Brain microvascular endothelial cell (primary cell): ENCODE measurements at places on chromosomes 13 and 19.
A peak's percentile ranks its signal among the peaks of the same experiment; 100 is the strongest.

GRCh38 chr13:74444864-74445479 is 310.8 kb upstream of the KLF12 start:
- DNase-seq, result peak; percentile 26

DNA sequence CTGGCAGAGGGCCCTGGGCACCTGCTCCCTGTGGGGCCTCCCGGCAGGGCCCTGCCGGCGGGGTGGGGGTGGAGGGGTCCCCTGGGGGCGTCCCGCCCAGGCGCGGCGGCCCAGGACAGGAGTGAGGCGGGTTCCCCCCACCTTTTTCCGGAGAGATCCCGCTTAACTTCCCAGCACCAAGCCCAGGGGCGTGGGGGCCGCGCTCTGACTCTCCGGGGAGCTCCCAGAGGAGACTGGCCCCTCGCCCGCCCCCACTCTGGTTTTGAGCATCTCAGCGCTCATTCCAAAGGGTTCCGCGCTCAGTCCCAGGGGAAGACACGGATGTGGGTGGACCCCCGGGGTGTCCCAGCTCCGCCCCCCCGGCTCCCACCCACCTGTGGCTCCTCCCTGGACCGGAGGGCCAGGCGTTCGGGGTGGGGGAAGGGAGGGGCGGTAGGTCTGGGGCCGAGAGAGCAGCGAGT is 476 bp downstream of the C2CD4C start:
- DNase-seq, result no peak

DNA sequence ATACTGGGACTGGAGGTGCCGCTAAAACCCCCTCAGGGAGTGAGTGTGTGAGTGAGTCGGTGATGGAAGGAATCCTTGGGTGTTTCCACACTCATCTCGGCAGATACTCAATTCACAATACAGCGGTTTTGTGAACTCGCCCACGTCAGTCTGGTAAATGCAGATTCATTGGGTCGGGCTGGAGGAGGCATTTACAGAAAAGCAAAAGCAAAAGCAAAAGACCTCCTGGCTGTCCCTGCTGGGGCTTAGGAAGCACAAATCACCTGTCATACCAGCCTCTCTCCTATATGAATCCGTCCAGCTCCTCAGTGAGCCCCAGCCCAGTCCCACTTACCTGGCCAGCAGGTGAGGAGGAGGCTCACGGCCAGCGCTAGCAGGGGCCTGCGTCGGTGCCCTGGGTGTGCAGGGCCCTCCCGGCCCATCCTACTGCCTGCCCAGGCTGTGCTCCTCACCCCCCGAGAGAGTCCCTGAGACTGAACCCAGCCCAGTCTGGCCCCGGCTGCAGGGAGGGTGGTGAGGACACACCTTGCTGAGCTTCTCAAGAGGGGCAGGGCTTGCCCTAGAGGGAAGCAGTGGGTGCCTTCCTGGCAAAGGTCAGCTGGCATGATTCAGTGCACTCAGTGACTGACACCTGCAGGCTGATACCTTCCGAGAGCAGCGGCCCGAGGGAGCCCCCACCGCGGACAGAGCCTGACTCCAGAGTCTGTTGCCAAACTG is at the start of gene MUC16:
Gene MUC16, minus strand, starts transcription at position 475 of the 717 bp plus-strand sequence.
- no peak for DNase-seq

DNA sequence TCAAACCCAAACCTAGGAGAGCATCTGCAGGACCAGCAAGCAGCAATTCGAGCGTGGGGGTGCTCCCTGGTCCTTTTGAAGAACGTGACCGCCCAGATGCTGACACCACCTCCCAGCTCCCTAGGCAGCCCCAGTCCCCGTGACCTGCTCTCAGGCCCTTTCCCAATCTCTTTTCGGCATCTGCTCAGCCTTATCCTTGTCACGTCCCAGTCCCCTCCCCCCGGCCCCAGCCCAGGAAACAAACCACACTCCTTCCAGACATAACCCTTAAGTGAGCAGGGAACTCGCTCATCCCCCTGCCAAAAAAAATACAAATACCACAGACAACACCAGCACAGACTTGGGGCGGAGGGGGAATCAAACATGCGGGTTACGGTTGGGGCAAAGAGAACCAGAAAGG is 3.3 kb downstream of the MLLT1 start:
- peak; percentile 65 for DNase-seq

- no peak for DNase-seq
Measured at GRCh38 chr19:22610121-22610520, 24.0 kb upstream of the ZNF492 start.

GRCh38 chr19:22526661-22527272 is 104.6 kb upstream of the ZNF98 start:
- DNase-seq, result no peak

- no peak for DNase-seq
Measured at GRCh38 chr19:18273561-18274218, 562 bp downstream of the IQCN start.
